Camera-type eye (tissue), 1 donor: ENCODE measurements at places on chromosomes 4 and X. TPM values are rescaled to one million over a fixed set of nuclear protein-coding genes. Genes with fewer than 3 reads are reported as not detected.

Gene SCML2
- total RNA-seq: 13.7 TPM

Gene MAGEC1
- not detected for total RNA-seq

Gene HOPX
- 26.4 TPM for total RNA-seq

Gene SMR3B
- total RNA-seq: not detected

Gene FAM184B
- total RNA-seq: 20.3 TPM

Gene ADH6
- not detected for total RNA-seq

Gene CCDC120
- total RNA-seq: 5.6 TPM

Gene HTRA3
- total RNA-seq: 44.8 TPM

Gene CENPVL1
- total RNA-seq: 0.71 TPM

Gene FAM9C
- total RNA-seq: not detected

Gene POLN
- total RNA-seq: 4.8 TPM

Gene MCF2
- total RNA-seq: 5.6 TPM

Gene ETDB
- not detected for total RNA-seq

Gene RAB28
- 46.8 TPM for total RNA-seq

Gene HEPH
- 55.7 TPM for total RNA-seq

Gene ARAP2
- total RNA-seq: 8.7 TPM

Gene CENPE
- 8.0 TPM for total RNA-seq

Gene ESX1
- total RNA-seq: not detected

Gene F8A1
- 3.1 TPM for total RNA-seq

Gene SHROOM3
- 51.4 TPM for total RNA-seq

Gene SCML1
- total RNA-seq: 20.1 TPM

Gene RAB40AL
- total RNA-seq: 2.1 TPM

Gene TNIP3
- total RNA-seq: 0.93 TPM

Gene GTPBP6
- 21.7 TPM for total RNA-seq

Gene MAOA
- 58.4 TPM for total RNA-seq

Gene CYTL1
- total RNA-seq: 12.9 TPM
